ENCODE measurements at places on chromosomes 3 and 15. TPM values are rescaled to one million over a fixed set of nuclear protein-coding genes. Genes with fewer than 3 reads are reported as not detected.

The PLA2G4E gene
- not detected for total RNA-seq

The MEF2A gene
- total RNA-seq: 35.4 TPM

The DUOX1 gene
- total RNA-seq: 0.35 TPM

The CISH gene
- total RNA-seq: 37.4 TPM

The MRPL47 gene
- total RNA-seq: 20.2 TPM

The MED12L gene
- 0.66 TPM for total RNA-seq

The TNFSF10 gene
- 22.3 TPM for total RNA-seq

The GABRG3 gene
- total RNA-seq: not detected

The PRKCI gene
- 22.7 TPM for total RNA-seq

The TEX55 gene
- not detected for total RNA-seq

The DLG1 gene
- 68.4 TPM for total RNA-seq

The SEC22A gene
- 14.4 TPM for total RNA-seq

The CHRNB4 gene
- not detected for total RNA-seq

The AP3B2 gene
- total RNA-seq: 0.61 TPM

The GRK7 gene
- total RNA-seq: 0.15 TPM

The EPHB3 gene
- total RNA-seq: 1.1 TPM

DNA sequence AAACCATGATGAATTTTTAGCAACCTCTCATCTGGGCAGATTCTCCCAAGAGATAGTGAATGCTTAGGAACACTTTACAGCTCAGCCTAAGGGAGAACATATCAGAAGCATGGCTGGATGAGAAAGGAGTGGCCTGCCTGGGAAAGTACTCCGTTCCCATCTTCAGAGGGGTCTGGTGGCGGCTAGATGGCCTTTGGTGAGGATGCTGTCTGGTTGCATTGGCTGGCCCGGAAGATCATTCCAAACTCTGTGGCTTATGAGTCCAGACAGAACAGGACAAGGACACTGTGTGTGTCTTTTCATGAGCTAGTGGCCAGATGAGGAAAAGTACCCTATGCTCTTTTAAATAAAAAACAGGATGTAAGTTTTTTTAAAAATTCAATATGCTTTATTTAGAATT is 51.2 kb downstream of the CRTC3 start:
- DNase-seq: no peak

DNA sequence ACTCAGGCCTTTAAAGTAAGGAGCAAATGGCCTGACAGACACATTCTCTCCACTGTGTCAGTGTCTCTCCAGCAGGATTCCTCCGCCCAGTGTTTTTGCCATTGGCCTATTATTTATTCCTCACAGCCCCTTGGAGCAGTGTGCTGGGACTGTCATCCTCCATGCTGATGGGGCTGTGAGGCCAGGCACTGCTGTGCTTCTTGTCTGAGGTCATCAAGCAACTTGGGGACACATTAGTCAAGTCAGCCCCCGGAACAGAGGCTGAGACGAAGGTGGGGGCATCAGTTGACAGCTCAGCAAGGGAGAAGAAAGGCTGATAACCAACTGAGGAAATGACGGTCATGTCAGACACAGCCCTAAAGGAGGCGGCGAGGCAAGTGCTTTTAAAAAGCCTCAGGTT is 67.4 kb downstream of the XXYLT1 start:
- DNase-seq: no peak

- DNase-seq: no peak
Measured at GRCh38 chr3:169535584-169535983, 127.9 kb downstream of the MECOM start.

DNA sequence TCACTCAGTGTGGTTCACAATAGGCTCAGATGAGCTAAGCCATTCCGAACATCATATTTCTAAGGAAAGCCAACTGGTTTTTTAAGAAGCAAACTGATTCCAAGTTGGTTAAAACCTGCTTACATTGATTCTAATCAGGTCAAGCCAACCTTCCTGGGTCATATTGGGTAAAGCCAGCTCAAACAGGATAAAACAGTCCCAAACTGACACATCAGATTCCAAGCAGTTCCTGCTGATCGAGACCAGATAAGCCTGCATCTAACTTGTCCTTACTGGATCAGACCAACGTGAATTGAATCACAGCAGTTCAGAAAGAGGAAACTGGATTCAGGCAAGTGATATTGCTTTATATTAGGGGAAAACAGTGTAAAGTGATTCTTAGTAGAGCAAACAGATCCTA is 18.6 kb upstream of the THSD4 start:
- no peak for DNase-seq

DNA sequence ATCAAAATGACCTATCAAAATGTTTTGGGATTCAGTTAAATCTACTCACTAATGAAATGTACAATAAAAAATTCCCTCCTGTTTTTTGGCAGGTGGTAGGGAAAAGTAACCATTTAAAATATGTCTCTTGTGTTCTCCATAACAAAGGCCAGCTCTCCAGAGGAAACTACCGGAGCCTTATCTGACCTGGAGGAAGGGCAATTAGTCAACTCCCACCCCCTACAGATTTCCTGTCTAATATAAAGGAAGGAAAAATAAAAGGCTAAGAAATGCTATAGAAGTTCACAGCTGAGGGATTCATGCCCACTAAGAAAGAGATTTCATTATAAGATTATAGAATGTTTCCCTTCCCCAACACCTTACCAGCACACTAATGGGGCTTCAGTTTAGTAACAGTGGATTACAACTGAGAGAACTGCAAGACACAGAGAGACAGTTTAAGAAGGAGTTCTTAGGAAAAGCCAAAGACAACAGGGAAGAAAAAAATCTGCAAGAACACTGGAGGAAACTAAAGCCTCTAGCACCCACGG is 376.5 kb upstream of the KCNMB2 start:
- DNase-seq: no peak

DNA sequence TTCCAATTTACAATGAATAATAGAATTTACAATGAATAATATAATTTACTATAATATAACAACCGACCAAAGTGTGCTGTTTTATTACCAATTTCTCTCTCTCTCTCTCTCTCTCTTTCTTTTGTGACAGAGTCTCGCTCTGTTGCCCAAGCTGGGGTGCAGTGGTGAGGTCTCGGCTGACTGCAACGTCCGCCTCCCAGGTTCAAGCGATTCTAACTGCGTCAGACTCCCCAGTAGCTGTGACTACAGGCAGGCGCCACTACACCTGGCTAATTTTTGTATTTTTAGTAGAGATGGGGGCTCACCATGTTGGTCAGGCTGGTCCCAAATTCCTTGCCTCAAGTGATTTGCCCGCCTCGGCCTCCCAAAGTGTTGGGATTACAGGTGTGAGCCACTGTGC is 17.0 kb upstream of the CCNL1 start:
- no peak for DNase-seq

DNA sequence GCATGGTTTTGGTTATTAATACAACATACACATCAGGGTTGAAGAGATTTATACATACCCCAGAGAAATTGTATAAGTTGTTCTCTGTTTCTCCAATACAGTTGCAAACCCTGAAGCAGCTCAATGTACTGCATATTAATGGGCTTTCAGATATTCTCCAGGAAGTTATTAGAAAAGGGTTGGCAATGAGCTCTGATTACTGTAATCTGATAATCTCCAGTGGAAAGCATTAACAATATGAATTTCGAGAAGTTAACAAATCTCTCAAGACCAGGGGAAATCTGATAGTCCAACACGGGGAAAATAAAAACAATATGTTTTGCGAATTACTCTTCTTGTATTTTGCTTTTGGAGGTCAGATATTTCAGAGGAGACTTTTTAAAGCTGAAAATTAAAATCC is 950.1 kb downstream of the TBL1XR1 start:
- DNase-seq: no peak

- no peak for DNase-seq
Measured at GRCh38 chr3:131728898-131729642, 226.3 kb upstream of the MRPL3 start.

DNA sequence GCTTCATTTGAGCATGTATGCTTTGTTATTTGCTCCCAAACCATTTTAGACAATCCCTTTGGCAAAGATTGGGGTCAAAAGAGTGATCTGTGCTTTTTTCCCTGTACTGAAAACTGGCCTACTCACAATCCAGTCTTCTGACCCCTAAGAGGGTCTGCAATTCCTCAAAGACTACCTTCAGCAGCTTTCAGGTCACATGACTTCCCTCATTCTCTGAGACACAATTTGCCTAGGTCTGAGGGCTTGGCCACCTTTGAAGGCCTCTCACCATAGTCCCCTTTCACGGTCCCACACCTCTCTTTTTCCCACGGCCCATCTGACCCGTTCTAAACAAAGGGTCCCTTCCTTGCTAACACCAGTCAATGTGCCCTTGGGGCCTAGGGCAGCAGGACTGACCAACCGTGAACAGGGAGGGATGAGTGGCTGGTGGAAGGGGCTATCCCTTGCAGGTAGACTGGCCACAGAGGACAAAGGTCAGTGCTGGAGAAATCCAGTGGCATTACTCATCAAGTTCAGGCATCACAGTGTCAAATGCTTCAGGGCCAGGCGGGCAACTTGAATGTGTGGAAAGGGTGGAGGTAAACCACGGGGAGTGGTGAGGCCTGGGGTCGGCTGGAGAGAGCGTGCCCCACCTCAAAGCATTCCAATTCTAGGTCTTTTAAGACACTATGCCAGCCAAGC is 10.8 kb downstream of the RASL12 start:
- DNase-seq: no peak

DNA sequence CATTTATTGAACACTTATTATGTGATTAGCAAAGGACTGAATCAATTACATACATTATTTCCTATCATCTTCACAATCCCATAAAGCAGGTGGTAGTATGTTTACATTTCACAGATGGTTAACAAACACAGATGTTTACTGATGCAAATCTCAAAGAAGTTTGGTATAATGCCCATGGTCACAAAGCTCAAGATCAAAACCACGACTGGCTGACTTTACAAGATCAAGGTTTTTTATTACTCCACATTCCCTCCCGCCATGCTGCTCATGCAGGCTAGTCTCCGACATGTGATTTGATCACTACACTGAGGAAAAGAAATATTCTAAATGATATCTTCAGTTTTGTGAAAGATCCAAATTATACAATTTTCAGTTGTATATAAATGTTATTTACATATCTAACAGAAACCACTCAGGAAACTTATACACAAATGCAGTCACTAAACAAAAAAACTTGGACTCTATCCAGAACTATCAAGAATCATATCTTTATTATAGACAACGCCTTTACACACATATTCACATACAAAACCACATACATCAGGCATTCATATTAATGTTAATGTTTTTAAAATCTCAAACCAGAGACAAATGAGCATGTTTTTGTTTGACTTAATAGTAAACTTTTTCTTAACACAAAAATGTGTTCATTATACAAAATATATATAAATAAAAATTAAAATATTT is 235.5 kb downstream of the SCAPER start:
- DNase-seq: no peak

DNA sequence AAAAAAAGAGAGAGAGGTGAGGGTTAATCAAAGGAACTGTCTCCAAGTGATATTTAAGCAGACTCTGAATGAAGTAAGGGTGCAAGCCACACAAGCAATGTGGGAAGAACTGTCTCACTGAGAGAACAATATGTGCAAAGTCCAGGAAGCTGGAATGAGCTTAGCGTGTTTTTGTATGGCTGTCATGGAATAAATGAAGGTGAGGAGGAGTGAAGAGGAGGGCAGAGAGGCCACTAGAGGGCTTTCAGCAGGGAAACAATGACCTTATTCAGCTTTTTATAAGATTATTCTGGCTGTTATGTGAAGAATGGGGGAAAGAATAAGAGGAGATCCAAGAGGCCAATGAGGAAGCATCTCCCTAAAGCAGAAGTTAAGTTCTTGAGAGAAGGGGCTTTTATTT is 86.9 kb upstream of the COL8A1 start:
- DNase-seq: no peak

DNA sequence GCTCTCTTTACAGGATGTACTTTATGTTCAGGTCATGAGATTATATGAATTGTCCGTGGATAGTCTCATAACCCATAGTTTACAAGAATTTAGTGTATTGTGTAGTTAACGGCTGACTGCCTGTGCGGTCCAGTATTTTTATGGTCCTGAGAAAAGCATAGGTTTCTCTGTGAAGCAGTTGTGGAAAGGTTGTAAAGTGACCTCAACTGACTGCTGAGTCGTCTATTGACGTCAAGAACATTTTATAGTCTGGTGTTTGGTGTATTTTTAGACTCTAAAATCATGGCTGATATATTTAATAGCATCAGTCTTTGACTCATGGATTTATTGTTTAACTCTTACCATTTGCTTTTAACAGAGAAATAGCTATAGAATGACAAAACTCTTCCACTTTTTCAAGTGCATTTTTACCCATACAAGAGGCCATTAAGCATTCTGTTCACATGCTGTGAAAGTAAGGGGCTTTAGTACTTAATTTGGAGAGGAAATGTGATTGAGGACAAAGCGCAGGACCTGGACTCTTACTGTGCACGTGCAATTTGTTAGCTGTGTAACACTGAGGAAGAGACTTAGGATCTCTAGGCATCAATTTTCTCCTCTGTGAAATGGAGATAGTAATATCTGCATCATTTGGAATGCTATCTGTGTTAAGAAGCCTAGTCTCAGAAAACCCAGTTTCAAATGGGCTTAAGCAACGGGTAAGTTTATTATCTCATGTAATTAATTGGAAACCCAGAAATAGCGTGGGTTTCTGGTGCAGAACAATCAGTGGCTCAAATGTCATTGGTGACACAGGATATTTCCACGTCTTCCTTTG is 240.8 kb downstream of the NFKBIZ start:
- DNase-seq: no peak

DNA sequence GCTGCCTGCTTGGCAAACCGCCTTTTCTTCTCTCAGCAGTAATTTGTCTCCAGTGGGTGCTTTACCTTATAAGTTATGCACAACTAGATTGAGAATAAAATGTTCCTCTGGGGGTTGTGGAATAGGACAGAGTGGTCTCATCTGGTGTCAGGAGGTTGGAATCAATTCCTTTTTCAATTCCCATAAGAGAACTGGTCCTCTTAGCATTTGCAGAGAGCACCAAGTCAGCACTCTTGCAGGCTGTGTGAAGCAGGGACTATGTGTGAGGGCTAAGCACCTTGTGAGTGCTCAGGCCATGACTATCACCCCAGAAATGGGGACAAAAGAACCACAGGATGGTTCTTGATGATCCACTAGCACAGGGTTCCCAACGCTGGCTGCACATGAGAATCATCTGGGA is 163.6 kb upstream of the UMPS start:
- no peak for DNase-seq

GRCh38 chr15:95663156-95664100 is 667.1 kb upstream of the NR2F2 start:
- no peak for DNase-seq

- DNase-seq: no peak
Measured at GRCh38 chr15:64004056-64004455, 42.2 kb downstream of the DAPK2 start.

- no peak for DNase-seq
Measured at GRCh38 chr3:179088306-179088705, 16.7 kb upstream of the ZMAT3 start.

GRCh38 chr3:19559724-19560442 is 374.1 kb downstream of the EFHB start:
- DNase-seq: no peak

- DNase-seq: no peak
Measured at GRCh38 chr3:123805504-123805903, 78.6 kb downstream of the MYLK start.

- DNase-seq: no peak
Measured at GRCh38 chr15:82917249-82917648, 35.3 kb downstream of the HOMER2 start.

GRCh38 chr3:74832925-74833324 is 218.5 kb upstream of the CNTN3 start:
- no peak for DNase-seq

GRCh38 chr15:79089331-79089889 is 1.2 kb downstream of the RASGRF1 start:
- no peak for DNase-seq
